Naive thymus-derived CD4-positive, alpha-beta T cell (primary cell): ENCODE measurements at places on chromosomes 5 and 9.

DNA sequence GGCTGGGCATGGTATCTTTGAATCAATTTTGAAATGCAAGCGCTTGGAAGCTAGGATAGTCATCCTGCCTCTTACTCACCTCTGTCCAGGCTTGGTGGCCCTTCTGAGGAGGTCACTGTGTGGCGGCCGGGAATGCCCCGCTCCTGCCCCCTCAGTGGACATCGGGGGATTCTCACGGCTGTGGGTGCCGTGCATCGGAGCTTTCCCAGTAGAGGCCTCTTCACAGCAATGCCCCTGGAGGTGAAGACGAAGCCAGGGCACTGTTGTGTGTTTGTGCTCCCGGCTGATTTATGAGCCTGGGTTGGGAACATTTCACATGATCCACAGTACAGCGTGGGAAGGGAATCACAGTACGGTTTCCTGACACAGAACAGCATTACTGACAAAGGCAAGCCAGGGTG is 147.5 kb downstream of the NXNL2 start:
- no peak for DNase-seq

DNA sequence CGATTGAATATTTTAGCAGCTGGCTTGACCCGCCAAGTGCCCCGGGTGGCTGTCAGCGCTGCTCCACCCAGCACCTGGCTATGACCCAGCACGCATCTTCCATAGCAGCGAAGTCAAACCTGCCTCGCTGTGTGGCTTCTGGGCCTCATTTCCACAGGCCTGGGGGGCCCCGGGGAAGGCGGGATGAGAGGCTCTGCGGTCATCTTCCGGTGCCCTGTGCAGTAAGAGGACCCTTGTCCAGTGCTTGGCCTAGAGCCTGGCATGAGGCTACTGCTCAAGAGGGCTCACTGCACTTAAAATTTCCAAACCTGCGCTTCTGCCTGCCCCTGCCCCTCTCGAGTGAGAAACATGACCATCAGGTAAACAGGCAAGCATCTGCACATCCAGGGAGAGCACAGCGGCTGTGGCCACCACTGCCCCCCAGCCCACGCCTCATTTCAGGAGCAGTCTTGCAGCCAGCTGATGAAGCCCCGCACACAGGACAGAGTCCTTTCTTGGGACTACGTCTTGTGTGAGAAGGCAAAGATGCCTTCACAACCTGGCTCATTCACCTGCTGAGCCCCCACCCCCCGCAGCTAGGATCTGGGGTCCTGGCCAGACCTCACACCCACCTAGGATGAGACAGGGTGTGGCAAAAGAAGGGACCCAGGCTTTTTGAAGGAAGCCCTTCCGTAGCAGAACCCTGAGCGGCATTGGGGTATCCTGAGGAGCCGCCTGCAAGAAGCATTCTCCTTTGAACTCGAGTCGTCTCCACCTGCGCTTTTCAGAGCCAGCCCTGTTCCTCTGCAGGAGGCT is 69.5 kb upstream of the UNC5A start:
- no peak for DNase-seq

- no peak for DNase-seq
These were observed 105.5 kb upstream of the PITX1 start for GRCh38 chr5:135139381-135140134.

DNA sequence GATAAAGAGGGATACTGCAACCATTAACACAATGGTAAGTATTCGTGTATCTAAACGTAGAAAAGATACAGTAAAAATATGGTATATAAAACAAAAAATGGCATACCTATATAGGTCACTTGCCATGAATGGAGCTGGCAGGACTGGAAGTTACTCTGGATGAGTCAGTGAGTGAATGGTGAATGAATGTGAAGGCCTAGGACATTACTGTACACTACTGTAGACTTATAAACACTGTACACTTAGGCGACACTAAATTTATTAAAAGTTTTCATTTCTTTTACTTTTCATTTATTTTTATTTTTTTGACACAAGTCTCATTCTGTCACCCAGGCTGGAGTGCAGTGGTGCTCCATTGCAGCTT is 14.1 kb downstream of the TDRD7 start:
- no peak for DNase-seq

DNA sequence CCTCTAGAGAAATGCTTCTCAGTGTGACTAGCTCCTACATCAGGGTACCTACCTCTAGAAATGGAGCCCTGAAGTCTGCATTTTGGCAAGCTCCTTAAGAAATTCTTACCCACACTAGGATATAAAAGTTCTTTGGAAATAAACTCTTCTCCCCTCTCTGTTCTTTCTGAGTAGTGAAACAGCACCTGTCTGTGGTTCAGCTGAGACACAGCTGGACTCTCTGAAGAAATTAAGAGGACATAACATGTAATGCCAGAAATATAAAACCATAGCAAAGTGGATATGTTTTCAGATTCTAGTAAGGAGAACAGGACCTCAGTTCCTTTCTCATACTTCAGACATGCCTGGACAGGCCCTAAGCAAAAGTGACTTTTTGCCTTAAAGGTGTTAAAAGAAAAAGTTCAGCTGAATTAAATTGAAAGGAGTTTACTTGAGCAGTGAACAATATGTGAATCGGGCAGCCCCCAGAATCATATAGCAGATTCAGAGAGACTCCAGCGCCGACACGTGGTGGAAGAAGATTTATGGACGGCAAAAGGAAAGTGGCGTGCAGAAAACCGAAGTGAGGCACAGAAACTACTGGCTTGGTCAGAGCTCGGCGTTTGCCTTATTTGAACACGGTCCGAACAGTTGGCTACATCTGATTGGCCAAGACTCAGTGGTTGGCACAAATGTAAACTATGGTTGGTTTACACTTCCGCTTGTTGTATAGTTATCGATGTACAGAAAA is 64.5 kb downstream of the PRKACG start:
- peak; percentile 27 for DNase-seq

DNA sequence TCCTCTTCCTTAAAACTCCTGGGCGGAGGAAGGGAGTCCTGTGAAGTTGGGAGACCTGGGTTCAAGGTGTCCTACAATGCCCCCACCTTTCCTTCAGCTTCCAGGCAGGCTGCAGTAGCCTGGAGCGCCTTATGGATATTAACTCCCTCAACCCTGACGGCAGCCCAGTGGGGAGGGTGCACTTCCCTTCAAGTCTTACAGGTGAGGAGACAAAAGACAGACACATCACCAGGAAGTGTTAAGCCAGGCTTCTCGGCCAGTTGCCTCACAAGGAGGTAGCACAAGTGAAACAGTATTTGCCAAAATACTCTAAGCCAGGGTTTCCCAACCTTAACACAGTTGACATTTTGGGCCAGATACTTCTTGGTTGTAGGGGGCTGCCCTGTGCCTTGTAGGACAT is 4.2 kb downstream of the TRIM7 start:
- DNase-seq = no peak

DNA sequence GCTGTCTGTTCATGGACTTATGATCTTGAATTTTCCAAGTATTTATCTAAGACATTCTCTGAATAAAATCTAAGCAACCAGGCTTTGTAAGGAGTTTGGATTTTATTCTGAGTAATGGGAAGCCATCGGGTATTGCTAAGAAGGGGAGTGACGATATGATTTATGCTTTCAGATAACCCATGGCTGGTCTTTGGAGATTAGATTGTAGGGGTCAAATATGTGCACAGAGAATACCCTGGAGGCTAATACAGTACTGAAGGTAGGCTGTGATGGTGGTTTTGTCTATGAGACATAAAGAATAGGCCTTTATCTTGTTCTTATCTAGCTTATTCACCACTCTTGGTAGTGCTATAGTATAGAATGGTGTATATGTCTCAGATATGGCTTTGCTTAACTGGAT is 60.0 kb upstream of the C5orf46 start:
- DNase-seq = no peak

DNA sequence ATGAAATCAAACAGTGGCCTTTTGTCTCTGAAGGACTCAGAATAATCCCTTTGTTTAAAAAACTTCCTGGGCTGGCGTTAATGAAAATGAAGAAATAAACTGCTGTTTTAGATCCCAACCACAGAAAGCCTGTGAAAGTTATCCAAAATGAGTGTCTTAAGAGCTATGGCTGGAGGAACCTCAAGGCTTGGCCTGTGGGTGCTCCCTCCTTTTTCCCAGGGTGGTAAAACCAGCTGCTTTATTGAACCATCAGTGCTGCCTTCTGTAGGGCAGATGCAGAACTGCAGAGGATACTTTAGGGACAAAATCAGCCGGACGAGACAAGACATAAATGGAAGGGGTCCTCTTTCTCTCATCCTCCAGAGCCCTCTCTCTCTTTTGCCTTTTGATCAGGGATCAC is 100.9 kb downstream of the SMARCA2 start:
- DNase-seq = no peak

GRCh38 chr5:175854231-175855040 is 16.9 kb upstream of the CPLX2 start:
- no peak for DNase-seq

GRCh38 chr5:171205375-171205774 is 103.7 kb upstream of the TLX3 start:
- no peak for DNase-seq

GRCh38 chr9:69030851-69031645 is 4.5 kb upstream of the FXN start:
- no peak for DNase-seq

- no peak for DNase-seq
These were observed 3.6 kb downstream of the AK1 start for GRCh38 chr9:127873886-127874285.

GRCh38 chr5:116573702-116574366 is 789 bp downstream of the SEMA6A start:
- no peak for DNase-seq

GRCh38 chr9:120808931-120809330 is 15.7 kb upstream of the FBXW2 start:
- no peak for DNase-seq

DNA sequence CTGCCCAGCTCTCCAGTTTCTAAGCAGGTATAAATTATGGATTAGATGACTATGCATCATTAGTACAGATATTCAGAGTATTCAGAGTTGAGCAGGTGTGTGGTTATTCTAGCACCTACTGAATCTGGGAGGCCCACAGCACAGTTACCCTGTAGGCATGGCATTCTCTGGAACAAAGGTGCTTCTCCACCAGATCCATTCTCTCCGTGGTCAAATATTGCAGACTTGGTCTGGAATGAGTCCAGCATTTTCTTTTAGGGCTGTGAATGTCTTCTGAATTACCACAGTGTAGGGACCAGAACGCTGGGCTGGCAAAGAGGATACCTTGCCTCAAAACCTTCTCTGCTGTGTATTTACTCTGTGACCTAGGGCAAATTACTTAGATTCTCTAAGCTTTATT is 116.8 kb downstream of the ARHGAP26 start:
- no peak for DNase-seq

GRCh38 chr9:21385131-21385670 is at the start of gene IFNA2:
TSS of gene IFNA2 (minus strand) at chr9:21385398. CDS start at chr9:21385329, 69 bp downstream.
- DNase-seq = no peak

DNA sequence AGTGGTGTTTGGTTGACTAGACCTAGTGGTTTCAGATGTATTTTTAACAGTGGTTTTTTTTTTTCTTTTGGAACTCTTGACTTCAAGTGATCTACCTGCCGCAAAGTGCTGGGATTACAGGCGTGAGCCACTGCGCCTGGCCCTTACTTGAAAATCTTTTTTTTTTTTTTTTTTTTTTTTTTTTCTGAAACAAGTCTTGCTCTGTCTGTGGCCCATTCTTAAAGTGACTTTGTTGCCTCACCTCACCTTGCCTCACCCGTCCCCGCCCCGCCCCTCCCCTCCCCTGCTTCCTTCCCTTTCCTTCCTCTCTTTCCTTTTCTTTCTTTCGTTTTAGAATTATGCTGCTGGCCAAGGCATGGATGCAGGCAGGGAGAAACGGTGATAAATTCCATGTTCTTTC is 26.0 kb downstream of the GPBP1 start:
- DNase-seq = no peak

- DNase-seq = no peak
These were observed 37.4 kb downstream of the EGFLAM start for GRCh38 chr5:38295751-38296150.

GRCh38 chr9:96644137-96644536 is 11.0 kb downstream of the PRXL2C start:
- DNase-seq = no peak

GRCh38 chr9:114958844-114959235 is 28.4 kb upstream of the TNFSF8 start:
- no peak for DNase-seq

GRCh38 chr9:69207503-69207902 is 33.4 kb downstream of the TJP2 start:
- DNase-seq = no peak

- no peak for DNase-seq
These were observed 137.9 kb upstream of the GRHPR start for GRCh38 chr9:37284636-37285035.

DNA sequence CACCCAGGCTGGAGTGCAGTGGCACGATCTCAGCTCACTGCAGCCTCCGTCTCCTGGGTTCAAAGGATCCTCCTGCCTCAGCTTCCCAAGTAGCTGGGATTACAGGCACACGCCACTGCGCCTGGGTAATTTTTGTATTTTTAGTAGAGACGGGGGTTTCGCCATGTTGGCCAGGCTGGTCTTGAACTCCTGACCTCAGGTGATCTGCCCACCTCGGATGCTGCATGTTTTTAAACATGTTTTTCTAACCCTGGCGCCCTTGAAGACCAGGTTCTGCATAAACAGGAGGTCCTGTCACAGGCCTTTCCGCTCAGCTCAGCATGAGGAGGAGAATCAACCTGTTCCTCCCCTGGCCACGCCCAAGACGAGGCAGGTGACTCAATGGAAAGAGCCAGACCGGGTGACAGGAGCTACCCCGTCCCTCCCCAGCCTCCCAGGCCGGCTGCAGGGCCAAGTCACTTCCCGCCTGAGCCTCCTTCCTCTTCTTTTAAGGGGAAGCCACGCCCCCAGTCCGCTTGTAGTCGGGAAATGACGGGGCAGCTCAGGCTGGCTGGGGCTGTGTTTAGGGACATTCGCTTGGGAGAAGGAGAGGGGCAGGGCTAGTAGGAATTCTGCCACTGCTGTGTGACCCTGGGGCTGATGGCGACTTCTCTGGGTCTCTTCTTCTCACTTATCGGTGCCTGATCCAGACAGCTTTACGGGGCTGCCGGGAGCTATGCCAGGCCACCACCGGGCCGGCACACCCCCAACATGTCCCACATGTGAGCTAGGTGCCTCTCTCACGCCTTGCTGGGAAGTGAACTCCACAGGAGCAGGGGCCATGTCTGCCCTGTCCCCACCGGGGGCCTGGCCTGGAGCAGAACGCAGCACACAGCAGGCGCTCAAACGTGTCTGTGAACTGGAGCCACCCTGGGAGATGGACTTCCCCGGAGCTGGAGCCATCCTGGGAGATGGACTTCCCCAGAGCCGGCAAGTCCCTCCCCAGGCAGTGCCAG is 6.1 kb downstream of the NOTCH1 start:
- DNase-seq = peak; percentile 69

DNA sequence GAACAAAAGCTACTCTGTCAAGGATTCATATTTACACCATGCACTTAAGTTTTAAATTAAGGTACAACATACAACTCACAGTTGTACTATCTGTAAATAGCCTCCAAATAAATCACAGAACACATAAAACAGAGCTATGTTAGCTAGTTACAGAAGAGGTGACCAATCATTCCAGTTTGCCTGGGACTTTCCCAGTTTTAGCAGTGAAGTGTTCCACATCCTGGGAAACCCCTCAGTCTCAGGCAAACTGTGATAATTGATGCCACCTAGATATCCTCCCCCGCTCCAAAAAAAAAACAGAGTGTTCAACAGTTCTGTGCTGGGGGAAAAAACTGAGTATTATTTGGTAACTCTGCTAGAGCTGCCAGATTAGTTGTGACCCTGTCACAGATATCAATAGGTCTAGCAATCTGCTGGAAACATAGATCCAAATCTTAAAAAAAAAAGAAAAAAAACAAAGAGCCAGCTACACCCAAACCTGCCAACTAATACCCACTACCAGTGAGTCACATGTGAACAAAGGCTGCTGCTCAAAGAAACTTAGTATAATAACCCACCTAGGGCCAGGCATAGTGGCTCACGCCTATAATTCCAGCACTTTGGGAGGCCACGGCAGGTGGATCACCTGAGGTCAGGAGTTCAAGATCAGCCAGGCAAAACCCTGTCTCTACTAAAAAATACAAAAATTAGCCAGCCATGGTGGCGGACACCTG is 5.7 kb downstream of the TBCA start:
- no peak for DNase-seq
